ENCODE measurements at places on chromosomes 16 and 17.

- no peak for DNase-seq
Observed at GRCh38 chr17:63634163-63634562, 11.9 kb downstream of the MAP3K3 start.

DNA sequence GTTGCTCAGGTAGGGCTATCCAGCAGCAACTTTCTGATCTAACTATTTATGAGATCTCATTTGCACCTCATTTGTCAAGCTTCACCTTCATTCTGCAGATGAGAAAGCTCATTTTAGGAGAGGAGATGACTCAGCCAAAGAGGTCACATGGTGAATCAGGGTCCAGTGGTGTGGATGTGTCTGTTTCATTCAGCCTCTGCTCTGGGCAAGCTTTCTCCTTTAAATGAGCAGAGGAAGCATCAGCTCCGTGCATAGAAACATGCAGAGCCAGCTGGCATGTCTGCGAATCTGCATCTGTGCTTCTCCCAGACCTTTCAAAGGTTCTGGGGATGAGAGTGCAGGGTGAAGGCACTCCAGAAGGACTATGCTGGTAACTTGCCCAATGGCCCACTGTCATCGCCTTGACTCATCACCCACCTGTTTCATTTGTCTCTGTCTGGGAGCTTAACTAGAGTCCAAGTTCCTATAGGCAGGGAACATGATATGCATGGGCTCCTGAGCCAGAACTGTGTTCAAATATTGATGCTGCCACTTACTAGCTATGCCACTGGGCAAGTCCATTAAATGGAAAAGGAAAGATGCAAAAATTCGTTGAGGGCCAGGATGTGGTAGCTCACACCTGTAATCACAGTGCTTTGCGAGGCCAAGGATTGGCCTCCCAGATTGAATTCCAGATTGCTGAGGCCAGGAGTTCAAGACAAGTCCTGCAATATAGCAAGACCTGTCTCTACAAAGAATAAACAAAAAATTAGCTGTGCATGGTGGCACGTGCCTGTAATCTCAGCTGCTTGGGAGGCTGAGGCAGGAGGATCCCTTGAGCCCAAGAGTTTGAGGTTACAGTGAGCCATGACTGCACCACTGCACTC is 67.1 kb upstream of the NLK start:
- no peak for DNase-seq

DNA sequence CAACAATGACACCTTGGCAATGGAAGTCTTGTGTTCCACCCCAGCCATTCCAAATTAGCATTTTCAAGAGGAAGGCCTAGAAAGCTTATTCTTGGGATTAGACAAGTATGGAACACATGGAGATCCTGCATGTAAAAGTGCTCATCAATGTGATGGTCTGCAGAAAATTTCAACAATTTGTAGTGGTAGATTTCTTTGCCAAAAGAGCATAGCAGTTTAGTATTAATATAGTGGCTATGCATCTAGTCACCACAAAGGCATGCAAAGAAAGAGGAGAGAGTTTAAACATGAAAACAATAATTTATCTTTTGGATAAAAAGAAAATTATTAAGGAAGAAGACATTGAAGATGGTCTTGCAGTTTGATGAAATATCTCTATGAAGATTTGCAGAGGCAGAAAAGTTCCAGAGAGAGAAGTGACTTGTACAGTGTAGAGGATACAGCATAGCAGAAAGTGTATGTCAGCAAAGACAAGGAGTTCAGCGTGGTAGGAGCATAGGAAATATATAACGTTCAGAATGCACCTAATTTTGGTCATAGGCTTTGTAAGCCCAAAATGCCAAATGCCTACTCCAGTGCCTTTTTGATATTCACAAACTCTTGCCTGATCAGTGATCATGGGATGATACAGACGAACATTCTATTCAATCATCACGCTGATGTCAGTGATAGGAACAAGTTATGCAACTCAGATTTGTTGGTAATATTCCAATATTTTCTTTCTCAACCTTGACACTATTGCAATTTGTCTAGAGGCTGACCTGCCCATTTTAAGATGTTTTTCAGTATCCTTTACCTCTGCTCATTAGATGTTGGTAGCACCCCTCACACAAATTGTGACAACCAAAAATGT is 727.9 kb upstream of the SOX9 start:
- DNase-seq: no peak

- peak; percentile 80 for DNase-seq
Observed at GRCh38 chr17:38464723-38465390, 36.6 kb downstream of the ARHGAP23 start.

- DNase-seq: no peak
Observed at GRCh38 chr17:65674246-65675045, 113.0 kb upstream of the AXIN2 start.

DNA sequence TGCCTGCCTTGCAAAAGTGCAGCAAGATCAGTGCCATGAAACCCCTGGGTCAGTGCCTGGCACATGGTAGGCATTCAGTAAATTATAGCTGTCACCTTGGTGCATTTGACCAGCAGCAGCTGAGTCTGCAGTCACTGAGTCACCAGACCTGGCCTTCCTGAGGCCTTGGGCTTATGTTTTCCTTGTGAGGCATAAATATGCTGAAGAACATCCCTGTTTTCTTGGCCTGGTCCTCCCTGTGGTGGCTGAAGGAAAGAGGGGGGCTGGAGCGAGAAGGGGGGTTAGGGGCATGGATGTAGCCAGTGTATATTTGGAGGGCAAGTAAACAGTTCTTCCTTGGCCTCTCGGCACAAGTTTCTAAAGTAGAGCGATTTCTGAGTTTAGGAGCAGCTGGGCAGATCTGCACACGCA is 26.5 kb downstream of the EPN2 start:
- no peak for DNase-seq

GRCh38 chr17:40648384-40648968 is 858 bp upstream of the SMARCE1 start:
- DNase-seq: no peak

DNA sequence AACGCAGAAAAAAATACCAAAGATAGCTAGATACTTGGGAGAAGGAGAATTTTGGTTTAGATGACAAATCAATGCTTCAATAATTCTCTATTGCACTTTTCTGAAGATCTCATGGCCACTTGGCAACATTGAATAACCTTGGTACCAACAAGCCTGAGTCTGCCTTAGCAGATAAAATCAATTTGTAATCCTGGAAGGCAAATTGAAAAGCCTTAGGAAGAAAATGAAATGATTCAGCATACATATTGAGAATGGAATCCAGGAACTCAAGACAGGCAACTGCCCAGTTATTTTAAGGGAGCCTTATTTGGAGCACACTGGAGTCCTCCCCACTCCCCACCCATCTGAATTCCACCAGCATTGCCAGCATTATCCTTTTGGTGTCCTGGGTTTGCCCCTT is 109.3 kb upstream of the SOX9 start:
- no peak for DNase-seq

- no peak for DNase-seq
Observed at GRCh38 chr17:55677446-55677845, 45.2 kb downstream of the TMEM100 start.

DNA sequence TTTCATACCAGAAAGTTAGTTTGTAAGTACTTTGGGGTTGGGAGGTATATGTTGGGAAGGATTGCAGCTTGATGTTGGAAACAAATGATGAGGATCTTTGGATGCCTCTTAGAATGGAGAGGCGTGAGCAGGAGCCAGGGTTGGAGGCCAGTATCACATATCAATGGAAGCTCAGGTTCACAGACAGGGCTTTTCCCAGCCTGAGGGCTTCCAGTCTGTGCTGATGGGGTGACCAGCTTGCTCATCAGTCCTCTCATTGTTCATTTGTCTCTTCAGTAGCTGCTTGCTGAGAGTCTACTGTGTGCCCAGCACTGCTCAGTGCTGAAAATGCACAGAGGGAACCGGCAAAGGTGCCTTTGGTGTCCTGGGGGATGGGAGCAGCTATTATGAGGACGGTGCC is 5.8 kb downstream of the DNAAF1 start:
- no peak for DNase-seq

DNA sequence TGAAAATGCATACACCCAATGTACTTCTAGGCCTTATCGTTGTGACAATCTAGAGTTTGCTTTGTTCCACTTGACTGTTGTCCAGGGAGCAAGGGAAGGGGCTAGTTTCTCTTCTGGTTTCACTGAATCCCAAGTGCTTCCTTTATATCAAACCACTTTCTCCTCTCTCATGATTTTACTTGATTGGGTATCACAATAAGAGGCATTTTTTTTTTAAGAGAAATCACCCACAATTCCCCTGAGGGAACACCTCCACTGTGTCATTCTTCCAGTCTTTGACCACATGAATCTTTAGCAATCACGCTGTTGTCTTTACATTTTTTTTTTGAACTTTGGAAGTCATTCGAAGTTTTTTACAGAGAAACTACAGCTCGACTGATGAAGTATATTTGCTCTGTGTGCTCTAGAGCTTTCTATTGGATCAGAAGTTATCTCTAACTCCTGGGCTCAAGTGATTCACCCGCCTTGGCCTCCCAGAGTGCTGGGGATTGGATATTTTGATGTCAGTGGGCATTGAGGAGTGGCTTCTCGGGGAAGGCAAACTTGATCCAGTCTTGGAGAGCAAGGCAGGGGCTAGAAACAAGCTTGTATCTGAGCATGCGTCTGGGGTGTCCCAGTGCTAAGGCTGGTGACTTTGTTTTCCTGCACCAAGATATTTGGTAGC is 3.0 kb downstream of the CDH1 start:
- no peak for DNase-seq

DNA sequence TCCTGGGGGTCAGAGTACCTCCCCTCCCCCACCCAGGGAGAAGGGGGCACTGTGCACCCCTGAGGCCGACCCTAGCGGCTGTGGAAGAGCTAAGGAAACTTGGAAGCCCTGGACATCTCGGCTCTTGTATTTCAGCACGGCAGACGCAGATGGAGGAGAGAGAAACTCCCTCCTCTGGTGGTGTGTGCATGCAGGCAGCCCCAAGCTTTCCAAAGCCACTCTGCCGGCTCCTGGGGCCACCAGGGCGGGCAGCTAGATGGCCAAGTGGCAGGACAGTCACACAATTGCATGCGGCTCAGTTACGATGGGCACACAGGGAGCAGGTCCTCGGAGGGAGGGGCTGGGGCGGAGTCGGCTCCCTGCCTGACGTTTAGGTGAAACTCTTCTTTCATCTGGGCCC is 195.5 kb downstream of the RBFOX3 start:
- DNase-seq: no peak

GRCh38 chr17:17107891-17108431 is 65.7 kb downstream of the MPRIP start:
- no peak for DNase-seq

Data from amygdala (tissue), 56 donors.